ENCODE measurements at places on chromosomes 3 and 15. TPM values are rescaled to one million over a fixed set of nuclear protein-coding genes. Genes with fewer than 3 reads are reported as not detected.

Gene SLC24A5
- not detected for total RNA-seq

Gene SERPINI2
- total RNA-seq: not detected

Gene FAM227B
- total RNA-seq: 3.3 TPM

Gene CGNL1
- 3.2 TPM for total RNA-seq

Gene TMCO5A
- not detected for total RNA-seq

Gene CYP1A2
- total RNA-seq: not detected

Gene NOX5
- total RNA-seq: not detected

GRCh38 chr15:32649342-32649741, 7.8 kb downstream of the SCG5 start:
- H3K4me1 ChIP-seq: no peaks in the 10 kb centered on the region
- H3K36me3 ChIP-seq: peaks cover 7% of the 10 kb centered on the region
- no peak overlapping the region for H3K4me3 ChIP-seq
- no peak for DNase-seq

GRCh38 chr3:159848348-159849118, 140.1 kb upstream of the IL12A start:
- no peak overlapping the region for H3K4me3 ChIP-seq
- no peak overlapping the region for H3K27ac ChIP-seq

- H3K4me3 ChIP-seq: no peak overlapping the region
- no peak for DNase-seq
- no peaks in the 10 kb centered on the region for H3K27me3 ChIP-seq
- H3K4me1 ChIP-seq: peaks cover 45% of the 10 kb centered on the region
- H3K27ac ChIP-seq: peak overlapping the region; percentile 79
Observed at GRCh38 chr15:58448331-58448730, 16.5 kb downstream of the LIPC start.

- no peak overlapping the region for H3K27ac ChIP-seq
- DNase-seq: no peak
- H3K27me3 ChIP-seq: no peaks in the 10 kb centered on the region
- H3K36me3 ChIP-seq: no peaks in the 10 kb centered on the region
Observed at GRCh38 chr3:186814100-186814499, 7.8 kb upstream of the RFC4 start.

DNA sequence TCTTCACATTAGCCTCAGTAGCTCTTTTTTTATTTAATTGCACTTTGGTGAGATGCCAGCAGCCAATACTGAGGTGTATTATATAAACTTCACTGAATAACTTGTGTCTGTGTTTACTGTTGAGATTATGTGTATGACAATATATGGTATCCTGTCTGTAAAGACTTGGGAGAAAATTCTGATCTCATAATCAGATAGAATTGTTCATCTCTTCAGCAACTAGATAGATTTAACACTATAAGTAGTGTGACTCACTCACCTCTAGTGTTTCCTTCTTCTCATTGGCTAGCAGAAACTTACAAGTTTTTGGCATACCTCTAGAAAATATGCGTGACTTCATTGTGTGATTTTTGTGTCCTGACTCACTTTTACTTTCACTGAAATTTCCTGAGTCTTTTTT, 67.6 kb upstream of the TGFBR2 start:
- peak overlapping the region; percentile 88 for H3K27ac ChIP-seq
- no peaks in the 10 kb centered on the region for H3K27me3 ChIP-seq
- no peak for DNase-seq
- H3K4me1 ChIP-seq: peaks cover 22% of the 10 kb centered on the region
- no peak overlapping the region for H3K4me3 ChIP-seq

GRCh38 chr3:180102134-180102533, 65.4 kb upstream of the PEX5L start:
- H3K4me1 ChIP-seq: no peaks in the 10 kb centered on the region
- no peaks in the 10 kb centered on the region for H3K27me3 ChIP-seq
- H3K4me3 ChIP-seq: no peak overlapping the region
- no peak for DNase-seq
- no peaks in the 10 kb centered on the region for H3K36me3 ChIP-seq

DNA sequence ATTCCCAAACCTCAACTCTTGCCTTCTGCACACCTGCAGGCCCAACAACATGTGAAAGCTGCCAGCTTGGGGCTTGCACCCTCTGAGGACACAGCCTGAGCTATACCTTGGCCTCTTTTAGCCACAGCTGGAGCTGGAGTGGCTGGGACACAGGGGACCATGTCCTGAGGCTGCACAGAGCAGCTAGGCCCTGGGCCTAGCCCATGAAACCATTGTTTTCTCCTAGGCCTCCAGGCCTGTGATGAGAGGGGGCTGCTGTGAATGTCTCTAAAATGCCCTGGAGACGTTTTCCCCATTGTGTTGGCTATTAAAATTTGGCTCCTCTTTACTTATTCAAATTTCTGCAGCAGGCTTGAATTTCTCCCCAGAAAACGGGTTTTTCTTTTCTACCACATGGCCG, 7.2 kb downstream of the ZKSCAN7 start:
- no peak for DNase-seq
- peaks cover 17% of the 10 kb centered on the region for H3K36me3 ChIP-seq
- no peaks in the 10 kb centered on the region for H3K4me1 ChIP-seq

GRCh38 chr3:122101646-122102045, 46.5 kb downstream of the CD86 start:
- DNase-seq: no peak
- H3K27me3 ChIP-seq: no peaks in the 10 kb centered on the region
- H3K4me3 ChIP-seq: no peak overlapping the region
- H3K4me1 ChIP-seq: no peaks in the 10 kb centered on the region

GRCh38 chr3:128482666-128483656, 10.0 kb downstream of the GATA2 start:
- no peak overlapping the region for H3K4me3 ChIP-seq
- peaks cover 39% of the 10 kb centered on the region for H3K4me1 ChIP-seq
- DNase-seq: peak; percentile 63
- H3K27me3 ChIP-seq: no peaks in the 10 kb centered on the region
- peaks cover 85% of the 10 kb centered on the region for H3K36me3 ChIP-seq
- H3K27ac ChIP-seq: no peak overlapping the region

GRCh38 chr3:47601281-47601680, 22.6 kb upstream of the CSPG5 start:
- H3K27me3 ChIP-seq: no peaks in the 10 kb centered on the region
- no peak overlapping the region for H3K4me3 ChIP-seq
- H3K36me3 ChIP-seq: peaks cover 24% of the 10 kb centered on the region
- H3K27ac ChIP-seq: no peak overlapping the region
- no peaks in the 10 kb centered on the region for H3K4me1 ChIP-seq
- DNase-seq: no peak

GRCh38 chr15:51103330-51103729, 8.6 kb upstream of the TNFAIP8L3 start:
- H3K36me3 ChIP-seq: no peaks in the 10 kb centered on the region
- H3K4me1 ChIP-seq: no peaks in the 10 kb centered on the region
- 0 out of 2 replicates have a peak, but pooled peaks cover 5% of the 10 kb centered on the region for H3K27me3 ChIP-seq
- no peak for DNase-seq
- H3K4me3 ChIP-seq: no peak overlapping the region

DNA sequence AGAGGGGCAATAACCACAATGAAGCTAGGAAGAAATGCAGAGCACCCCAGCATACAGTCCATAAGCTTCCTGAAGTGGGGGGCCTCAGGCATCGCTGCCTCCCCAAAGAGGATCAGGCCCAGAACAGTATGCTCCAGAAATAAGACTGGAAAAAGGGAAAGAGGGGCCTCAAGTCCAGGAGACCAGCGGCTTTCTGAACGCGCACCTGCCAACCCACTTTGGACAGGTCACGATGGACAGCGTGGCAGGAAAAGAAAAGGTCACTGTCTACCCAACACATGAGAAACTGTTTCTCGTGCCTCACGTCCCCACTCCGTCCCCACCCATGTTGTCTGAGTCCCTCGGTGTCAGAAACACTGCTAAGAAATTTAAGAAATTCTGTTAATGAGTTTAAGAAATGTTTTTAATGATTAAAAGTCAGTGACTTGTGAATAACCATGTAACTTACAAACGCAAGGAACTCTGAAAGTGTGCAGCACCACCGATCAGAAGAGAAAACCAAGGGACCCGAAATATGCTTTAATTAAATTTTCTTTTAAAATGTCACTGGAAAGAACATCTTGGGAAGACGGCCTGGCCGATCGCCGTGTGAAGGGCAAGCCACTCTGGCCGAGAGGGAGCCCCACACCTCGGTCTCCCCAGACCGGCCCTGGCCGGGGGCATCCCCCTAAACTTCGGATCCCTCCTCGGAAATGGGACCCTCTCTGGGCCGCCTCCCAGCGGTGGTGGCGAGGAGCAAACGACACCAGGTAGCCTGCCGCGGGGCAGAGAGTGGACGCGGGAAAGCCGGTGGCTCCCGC, 1.7 kb upstream of the PPARG start:
- DNase-seq: no peak
- no peaks in the 10 kb centered on the region for H3K36me3 ChIP-seq
- H3K4me1 ChIP-seq: 0 out of 2 replicates have a peak, but pooled peaks cover 6% of the 10 kb centered on the region

- DNase-seq: peak; percentile 10
- H3K4me1 ChIP-seq: peaks cover 2% of the 10 kb centered on the region
- no peak overlapping the region for H3K4me3 ChIP-seq
- 0 out of 2 replicates have a peak, but pooled peaks cover 4% of the 10 kb centered on the region for H3K27me3 ChIP-seq
- H3K36me3 ChIP-seq: no peaks in the 10 kb centered on the region
Observed at GRCh38 chr15:75836959-75837334, 6.3 kb upstream of the UBE2Q2 start.

- no peak overlapping the region for H3K27ac ChIP-seq
- no peaks in the 10 kb centered on the region for H3K36me3 ChIP-seq
- no peak for DNase-seq
- no peak overlapping the region for H3K4me3 ChIP-seq
Observed at GRCh38 chr3:155568295-155568694, 176.6 kb downstream of the PLCH1 start.

Measured in SJSA1 (cell line).